Stimulated activated CD4-positive, alpha-beta T cell treated with anti-CD3 and anti-CD28 coated beads, Interleukin-1b, Interleukin-23, amount 100 ng/mL, for 4 hours (primary cell): ENCODE measurements at places on chromosomes 6 and 20.

DNA sequence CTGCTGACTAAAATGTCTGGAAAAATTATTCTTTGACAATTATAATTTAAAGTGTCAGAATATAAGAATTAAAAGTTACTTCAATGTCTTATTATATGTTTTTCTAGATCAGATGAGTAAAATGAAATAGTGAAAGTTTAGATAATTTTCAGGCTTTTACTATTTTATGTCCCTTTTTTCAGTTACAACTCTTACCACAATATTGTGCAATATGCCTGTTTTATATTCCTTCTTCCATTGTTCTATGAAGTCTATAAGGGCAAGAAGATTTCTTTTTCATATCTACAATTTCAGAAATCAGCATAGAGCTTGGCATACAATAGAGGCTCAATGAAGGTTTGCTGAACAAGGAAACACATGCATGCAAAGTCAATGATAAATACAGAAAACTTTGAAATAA, 401.2 kb upstream of the HTR1E start:
- DNase-seq, result no peak

GRCh38 chr6:42556462-42556861, 7.4 kb upstream of the UBR2 start:
- no peak for DNase-seq

- DNase-seq, result no peak
Observed at GRCh38 chr6:136646377-136646776, 96.2 kb upstream of the MAP7 start.

GRCh38 chr6:120392941-120393340, 941.3 kb downstream of the TBC1D32 start:
- no peak for DNase-seq

DNA sequence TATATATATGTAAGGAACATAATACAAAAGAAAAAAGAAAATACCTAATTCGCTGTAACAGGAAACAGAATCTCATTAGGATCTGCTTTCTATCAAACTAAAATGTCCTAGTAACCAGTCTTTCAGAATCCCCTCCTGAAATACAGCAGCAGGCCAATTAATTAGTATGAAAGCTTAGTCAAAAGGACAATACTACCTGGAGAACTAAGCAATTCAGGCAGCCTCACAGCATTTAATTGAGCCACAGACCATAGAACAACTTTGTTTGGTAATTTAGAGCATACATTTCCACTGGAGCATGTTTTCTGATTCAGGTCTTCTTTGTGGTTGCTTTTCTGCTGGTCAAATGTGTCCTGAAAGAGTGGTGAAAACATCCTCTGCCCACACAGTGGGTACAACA, 516.0 kb downstream of the LMBRD1 start:
- DNase-seq, result no peak

DNA sequence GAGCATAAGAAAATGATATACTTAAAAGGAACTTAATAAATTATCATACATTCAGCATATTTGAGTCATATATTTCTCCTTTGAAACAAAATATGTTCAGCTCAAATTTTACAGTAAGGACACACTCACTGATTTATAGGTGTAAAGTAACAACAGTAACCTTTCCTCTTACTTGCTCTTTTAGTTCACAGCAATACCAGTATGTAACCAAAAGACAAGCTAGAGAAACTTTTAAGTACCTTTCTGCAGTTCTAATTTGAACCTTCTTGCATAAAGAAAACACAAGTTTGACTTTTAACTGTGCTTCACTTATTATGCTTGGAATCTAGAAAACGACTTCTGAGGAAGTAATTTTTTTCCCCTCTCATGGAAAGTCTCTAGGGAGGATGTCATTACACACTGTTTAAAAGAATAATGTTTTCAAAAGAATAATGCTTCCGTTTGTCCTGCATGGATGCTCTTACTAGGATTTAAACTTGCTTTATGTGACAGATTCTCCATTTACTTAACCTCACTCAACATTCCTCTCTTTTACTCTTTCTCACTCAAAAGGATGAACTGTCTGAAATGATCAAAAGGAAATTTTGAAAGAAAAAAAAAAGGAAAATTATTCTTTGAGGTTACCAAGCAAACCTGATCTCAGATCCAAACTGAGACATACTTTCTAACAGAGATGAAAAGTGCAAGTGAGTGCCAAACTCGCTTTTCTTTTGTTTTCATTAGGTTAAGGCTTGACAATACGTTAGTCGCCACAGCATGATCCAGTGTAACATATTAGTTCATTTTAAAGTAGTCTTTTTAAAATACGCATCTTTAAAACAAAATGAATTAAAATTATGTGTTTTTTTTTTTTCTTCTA, 22.4 kb upstream of the CALHM6 start:
- no peak for DNase-seq

DNA sequence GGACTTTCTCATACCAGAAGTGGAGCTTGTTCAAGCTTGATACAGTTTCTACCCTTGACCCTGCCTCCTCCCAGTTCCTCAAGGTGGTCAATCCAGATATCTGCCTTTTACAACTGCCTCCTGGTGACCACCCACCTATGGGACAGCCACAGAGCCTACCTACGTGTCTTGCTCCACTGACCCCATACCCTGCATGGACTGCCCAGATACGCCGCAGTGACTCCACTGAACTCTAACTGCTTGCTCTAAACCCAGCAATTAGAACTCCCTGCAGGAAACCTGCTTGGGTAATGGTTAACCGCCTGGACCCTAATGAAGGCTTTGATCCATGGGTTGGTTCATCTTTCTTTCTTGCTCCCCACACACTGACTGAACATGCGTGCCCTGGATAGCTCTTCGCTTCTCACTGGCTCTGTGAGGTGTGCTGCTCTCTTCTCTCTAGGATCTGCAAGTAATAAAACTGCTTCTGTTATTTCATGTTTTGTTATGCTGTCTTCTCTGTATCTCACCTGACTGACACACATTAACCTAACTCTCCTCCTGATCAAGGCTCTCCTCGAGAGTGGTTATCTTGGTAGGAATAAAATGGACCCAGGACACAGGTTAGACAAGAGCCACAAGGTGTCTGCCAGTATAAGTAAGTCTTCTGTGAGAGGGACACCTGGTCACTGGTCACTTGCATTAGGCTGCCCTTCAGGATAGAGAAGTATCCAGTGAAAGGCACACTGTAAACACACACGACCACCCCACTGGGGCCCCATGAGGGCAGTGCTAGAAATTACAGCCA, 79.2 kb downstream of the CHD6 start:
- DNase-seq, result no peak

DNA sequence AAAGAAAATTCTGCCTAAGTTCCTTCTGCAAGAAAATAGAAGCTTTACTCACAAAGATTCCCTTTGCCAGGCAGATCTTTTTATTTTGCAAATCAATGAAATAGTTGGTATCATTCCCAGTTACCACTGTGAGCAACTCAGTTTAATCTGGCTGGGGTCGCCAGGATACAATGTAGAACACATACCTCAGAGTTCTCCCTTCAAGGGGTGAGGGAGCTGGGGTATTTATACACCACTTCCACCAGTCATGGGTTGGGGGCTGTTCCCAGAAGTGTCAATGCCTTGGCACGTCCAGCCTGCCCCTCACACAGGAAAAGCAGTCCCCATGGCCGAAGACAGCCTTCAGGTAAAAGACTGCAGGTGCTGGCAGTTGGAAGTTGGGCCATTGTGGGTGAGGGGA, 86.2 kb downstream of the SLC24A3 start:
- DNase-seq, result no peak

- no peak for DNase-seq
Observed at GRCh38 chr6:100913400-100914276, 32.5 kb upstream of the ASCC3 start.

GRCh38 chr20:953742-954141, 37.6 kb upstream of the ANGPT4 start:
- no peak for DNase-seq

- no peak for DNase-seq
Observed at GRCh38 chr20:22781869-22782268, 197.5 kb upstream of the FOXA2 start.

GRCh38 chr20:53691811-53692192, 98.2 kb upstream of the ZNF217 start:
- no peak for DNase-seq
